ENCODE measurements at places on chromosomes 16 and 17.
A peak's percentile ranks its signal among the peaks of the same experiment; 100 is the strongest.

DNA sequence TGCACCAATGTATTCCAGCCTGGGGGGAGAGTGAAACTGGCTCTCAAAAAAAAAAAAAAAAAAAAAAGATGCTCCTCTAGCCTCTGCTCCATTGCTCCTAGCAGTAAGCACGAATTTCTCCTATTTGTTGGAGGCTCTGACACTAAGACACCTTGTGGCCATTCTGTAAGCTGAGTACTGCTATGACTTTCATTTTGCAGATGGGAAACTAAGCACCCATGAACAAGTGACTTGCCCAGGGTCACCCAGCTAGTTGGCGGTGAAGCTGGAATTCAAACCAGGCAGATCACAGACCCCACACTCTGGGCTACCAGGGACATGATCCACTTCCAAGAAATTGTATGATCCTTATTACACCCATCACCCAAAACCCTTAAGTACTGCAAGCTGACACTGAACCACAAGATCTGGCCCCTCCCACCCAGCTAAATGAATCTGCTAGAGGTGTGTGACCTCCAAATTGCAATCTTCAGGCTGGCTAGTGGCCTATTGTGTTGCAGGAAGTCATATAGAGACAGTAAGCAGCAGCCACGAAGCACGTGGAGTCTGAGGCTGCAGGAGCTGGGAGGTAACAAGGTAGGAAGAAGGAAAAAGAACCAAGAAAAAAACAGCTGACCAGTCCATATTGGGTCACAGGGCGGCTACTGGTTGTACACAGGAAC is 209.4 kb downstream of the XYLT1 start:
- peak overlapping the region; percentile 11 for H3K27ac ChIP-seq
- peaks cover 26% of the 10 kb centered on the region for H3K4me1 ChIP-seq
- H3K36me3 ChIP-seq: peaks cover 13% of the 10 kb centered on the region
- H3K27me3 ChIP-seq: no peaks in the 10 kb centered on the region

- no peak overlapping the region for H3K4me3 ChIP-seq
- no peak for DNase-seq
- H3K27ac ChIP-seq: no peak overlapping the region
- H3K27me3 ChIP-seq: no peaks in the 10 kb centered on the region
- H3K36me3 ChIP-seq: peaks cover 3% of the 10 kb centered on the region
- peaks cover 45% of the 10 kb centered on the region for H3K4me1 ChIP-seq
These were observed 9.7 kb downstream of the MPRIP start for GRCh38 chr17:17051791-17052461.

GRCh38 chr16:80594756-80595155 is 54.0 kb downstream of the DYNLRB2 start:
- peaks cover 22% of the 10 kb centered on the region for H3K4me1 ChIP-seq
- peaks cover 57% of the 10 kb centered on the region for H3K36me3 ChIP-seq
- no peak overlapping the region for H3K4me3 ChIP-seq

- DNase-seq: no peak
- no peak overlapping the region for H3K27ac ChIP-seq
- H3K4me1 ChIP-seq: no peaks in the 10 kb centered on the region
- H3K4me3 ChIP-seq: no peak overlapping the region
- no peaks in the 10 kb centered on the region for H3K36me3 ChIP-seq
These were observed 36.1 kb downstream of the NOG start for GRCh38 chr17:56629531-56630075.

- no peak overlapping the region for H3K4me3 ChIP-seq
- no peak for DNase-seq
- H3K27me3 ChIP-seq: peaks cover 17% of the 10 kb centered on the region
- H3K36me3 ChIP-seq: no peaks in the 10 kb centered on the region
- H3K4me1 ChIP-seq: peaks cover 31% of the 10 kb centered on the region
These were observed 9.9 kb upstream of the GUCY2D start for GRCh38 chr17:7992516-7992915.

DNA sequence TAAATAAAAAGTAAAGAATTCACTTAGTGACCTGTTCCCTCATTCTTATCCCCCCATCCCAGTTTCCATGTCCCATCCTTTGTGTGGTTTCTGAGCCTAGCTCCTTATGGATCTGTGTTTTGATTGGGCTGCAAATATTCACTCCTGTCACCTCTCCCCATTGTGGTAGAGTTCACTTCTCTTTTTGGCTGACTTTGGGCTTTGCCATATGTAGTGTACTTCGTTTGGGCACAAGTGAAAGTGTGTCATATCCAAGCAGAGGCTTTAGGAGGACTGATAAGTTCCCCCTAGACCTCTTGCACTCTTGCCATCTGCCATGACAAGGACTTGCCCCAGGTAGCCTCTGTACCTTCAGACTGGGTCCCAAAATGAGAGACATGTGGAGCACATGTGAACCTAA is 13.0 kb upstream of the DHRS7B start:
- DNase-seq: no peak
- H3K27ac ChIP-seq: no peak overlapping the region
- no peak overlapping the region for H3K4me3 ChIP-seq
- no peaks in the 10 kb centered on the region for H3K36me3 ChIP-seq

- H3K27ac ChIP-seq: no peak overlapping the region
- H3K36me3 ChIP-seq: peaks cover 53% of the 10 kb centered on the region
- no peaks in the 10 kb centered on the region for H3K4me1 ChIP-seq
- DNase-seq: no peak
These were observed 10.8 kb downstream of the HEATR6 start for GRCh38 chr17:60067871-60068270.

GRCh38 chr17:1871756-1872155 is 42.0 kb downstream of the RPA1 start:
- H3K4me1 ChIP-seq: peaks cover 64% of the 10 kb centered on the region
- H3K36me3 ChIP-seq: peaks cover 69% of the 10 kb centered on the region
- DNase-seq: no peak
- H3K4me3 ChIP-seq: peak overlapping the region; percentile 58
- peak overlapping the region; percentile 81 for H3K27ac ChIP-seq

DNA sequence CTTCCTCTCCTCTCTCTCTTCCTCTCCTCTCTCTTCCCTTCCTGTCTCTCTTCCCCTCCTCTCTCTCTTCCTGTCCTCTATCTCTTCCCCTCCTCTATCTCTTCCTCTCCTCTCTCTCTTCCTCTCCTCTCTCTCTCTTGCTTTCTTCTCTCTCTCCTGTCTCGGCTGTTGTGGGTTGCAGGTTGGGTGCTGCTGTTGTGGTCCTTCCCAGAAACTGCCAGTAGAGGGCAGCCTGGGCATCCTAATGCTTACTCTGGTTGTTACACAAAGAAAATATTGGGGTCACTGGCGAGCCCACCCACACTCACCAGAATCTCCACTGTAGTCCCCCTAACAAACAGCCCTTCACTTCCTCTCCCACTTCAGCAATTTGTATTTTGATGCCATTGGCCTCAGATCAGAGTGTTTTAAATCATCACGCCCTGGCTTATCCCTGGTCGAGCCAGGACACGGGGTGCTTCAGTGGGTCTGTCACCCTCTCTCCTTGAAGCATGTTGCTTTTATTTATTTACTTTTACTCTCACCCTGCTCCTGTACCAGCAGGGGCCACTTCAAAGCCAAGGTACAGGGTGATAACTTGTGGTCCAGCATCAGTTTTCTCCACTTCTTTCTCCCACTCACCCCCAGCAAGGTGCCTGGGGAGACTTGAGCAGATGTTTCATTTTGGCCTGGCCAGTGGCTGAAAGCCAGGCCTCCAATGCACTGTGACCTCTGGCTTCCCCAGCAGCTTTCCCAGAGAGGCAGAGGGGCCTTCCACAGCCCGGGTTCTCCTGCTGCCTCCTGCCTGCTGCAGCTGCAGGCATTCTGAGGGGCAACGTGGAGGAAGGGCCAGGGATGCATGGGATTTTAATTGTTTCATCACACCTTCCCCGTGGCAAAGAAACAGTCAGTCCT is 4.7 kb upstream of the MMP15 start:
- peaks cover 5% of the 10 kb centered on the region for H3K27me3 ChIP-seq
- H3K4me3 ChIP-seq: no peak overlapping the region
- peaks cover 7% of the 10 kb centered on the region for H3K36me3 ChIP-seq
- H3K4me1 ChIP-seq: peaks cover 20% of the 10 kb centered on the region
- peak overlapping the region; percentile 64 for H3K27ac ChIP-seq

DNA sequence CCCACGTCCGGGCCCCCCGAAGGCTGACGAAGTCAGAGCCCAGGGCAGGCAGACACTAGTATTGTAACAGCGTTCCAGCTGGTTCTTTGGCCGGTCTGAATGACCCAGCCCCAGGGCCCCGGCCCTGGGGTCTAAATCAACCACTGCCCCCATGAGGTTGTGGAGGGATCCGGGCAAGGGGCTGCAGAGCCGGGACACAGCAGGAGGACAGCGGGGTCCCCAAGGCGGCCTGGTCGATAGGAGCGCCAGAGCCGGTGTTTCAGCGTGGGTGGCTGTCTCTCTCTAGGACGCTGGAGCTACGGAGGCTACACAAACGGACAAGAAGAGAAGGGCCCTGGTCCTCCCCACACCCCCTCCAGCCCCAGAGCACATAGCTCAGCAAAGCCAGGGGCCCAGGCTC is 101.8 kb downstream of the RBFOX3 start:
- H3K27me3 ChIP-seq: no peaks in the 10 kb centered on the region
- DNase-seq: no peak
- no peaks in the 10 kb centered on the region for H3K4me1 ChIP-seq
- H3K36me3 ChIP-seq: no peaks in the 10 kb centered on the region
- H3K4me3 ChIP-seq: no peak overlapping the region
- H3K27ac ChIP-seq: no peak overlapping the region

DNA sequence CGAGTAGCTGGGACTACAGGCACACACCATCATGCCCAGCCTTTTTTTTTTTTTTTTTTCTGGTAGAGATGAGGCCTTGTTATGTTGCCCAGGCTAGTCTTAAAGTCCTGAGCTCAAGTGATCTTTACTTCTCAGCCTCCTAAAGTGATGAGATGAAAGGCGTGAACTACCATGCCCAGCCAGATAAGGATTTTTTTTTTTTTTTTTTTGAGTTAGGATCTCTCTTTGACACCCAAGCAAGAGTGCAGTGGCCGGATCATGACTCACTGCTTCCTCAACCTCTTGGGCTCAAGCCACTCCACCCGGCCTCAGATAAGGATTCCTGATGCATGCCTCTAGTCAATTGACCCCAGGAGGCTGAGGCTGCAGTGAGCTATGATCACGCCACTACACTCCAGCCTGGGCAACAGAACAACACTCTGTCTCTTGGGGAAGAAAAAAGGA is 11.2 kb upstream of the PLEKHG4 start:
- no peak for DNase-seq
- H3K4me1 ChIP-seq: no peaks in the 10 kb centered on the region

DNA sequence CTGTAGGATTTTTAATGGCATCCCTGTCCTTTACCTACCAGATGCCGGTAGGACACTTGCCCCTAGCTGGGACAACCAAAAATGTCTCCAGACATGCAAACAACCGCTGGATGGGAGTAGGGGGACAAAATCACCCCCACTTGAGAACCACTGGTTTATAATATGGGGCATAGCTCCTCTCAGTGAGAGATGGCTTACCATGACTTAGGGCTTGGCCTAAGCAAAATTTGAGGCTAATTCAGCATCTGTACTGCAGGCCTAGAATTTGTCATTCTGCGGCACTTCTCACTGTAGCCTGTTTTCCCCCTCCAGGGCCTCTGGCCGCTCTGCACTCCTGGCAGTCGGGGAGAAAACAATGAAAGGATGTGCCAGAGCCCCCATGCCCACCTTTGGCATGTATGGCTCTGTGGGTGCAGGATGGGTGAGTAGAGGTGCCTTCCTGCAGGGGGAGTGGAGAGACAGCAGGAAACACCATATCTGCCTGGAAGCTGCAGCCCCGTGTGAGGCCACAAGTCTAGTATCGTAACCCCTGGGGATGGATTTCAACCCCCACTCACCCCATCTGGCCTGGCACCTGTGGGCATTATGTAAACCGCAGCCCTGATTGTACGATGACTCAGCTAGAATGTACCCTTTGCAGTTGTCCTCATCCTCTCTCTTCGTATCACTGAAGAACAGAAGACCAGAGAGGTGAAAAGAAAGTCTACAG is 268.1 kb downstream of the SOX9 start:
- H3K27me3 ChIP-seq: no peaks in the 10 kb centered on the region
- H3K27ac ChIP-seq: no peak overlapping the region
- H3K36me3 ChIP-seq: no peaks in the 10 kb centered on the region
- H3K4me1 ChIP-seq: no peaks in the 10 kb centered on the region
- no peak for DNase-seq

- H3K27ac ChIP-seq: peak overlapping the region; percentile 67
- no peaks in the 10 kb centered on the region for H3K27me3 ChIP-seq
- H3K4me3 ChIP-seq: no peak overlapping the region
- no peak for DNase-seq
- peaks cover 28% of the 10 kb centered on the region for H3K4me1 ChIP-seq
- peaks cover 51% of the 10 kb centered on the region for H3K36me3 ChIP-seq
These were observed 44.1 kb upstream of the SEC14L1 start for GRCh38 chr17:77096570-77097214.

DNA sequence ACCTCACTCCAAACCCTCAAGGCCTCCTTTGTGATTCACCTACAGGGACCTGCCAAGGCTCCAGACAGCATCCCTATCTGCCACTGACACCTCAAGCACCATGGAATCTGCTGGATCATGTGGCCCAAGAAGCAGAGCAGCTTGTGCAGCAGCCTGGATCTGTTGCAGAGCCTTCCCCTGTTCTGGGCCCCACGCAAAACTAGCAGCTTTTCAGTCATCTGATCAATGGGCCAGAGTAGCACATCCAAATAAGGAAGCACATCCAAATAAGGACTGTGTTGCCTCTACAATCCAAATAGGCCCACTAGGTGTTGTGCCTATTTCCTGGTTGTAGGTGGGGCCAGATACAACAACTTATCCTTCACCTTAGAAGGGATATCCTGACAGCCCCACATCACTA is 97.1 kb upstream of the GNAO1 start:
- H3K27ac ChIP-seq: no peak overlapping the region
- no peaks in the 10 kb centered on the region for H3K4me1 ChIP-seq
- H3K4me3 ChIP-seq: no peak overlapping the region
- no peak for DNase-seq
- H3K27me3 ChIP-seq: peaks cover 5% of the 10 kb centered on the region
- H3K36me3 ChIP-seq: no peaks in the 10 kb centered on the region

- H3K4me1 ChIP-seq: peaks cover 4% of the 10 kb centered on the region
- H3K27me3 ChIP-seq: no peaks in the 10 kb centered on the region
- no peaks in the 10 kb centered on the region for H3K36me3 ChIP-seq
- H3K27ac ChIP-seq: no peak overlapping the region
- no peak overlapping the region for H3K4me3 ChIP-seq
These were observed 26.1 kb downstream of the TEX2 start for GRCh38 chr17:64236827-64237403.

DNA sequence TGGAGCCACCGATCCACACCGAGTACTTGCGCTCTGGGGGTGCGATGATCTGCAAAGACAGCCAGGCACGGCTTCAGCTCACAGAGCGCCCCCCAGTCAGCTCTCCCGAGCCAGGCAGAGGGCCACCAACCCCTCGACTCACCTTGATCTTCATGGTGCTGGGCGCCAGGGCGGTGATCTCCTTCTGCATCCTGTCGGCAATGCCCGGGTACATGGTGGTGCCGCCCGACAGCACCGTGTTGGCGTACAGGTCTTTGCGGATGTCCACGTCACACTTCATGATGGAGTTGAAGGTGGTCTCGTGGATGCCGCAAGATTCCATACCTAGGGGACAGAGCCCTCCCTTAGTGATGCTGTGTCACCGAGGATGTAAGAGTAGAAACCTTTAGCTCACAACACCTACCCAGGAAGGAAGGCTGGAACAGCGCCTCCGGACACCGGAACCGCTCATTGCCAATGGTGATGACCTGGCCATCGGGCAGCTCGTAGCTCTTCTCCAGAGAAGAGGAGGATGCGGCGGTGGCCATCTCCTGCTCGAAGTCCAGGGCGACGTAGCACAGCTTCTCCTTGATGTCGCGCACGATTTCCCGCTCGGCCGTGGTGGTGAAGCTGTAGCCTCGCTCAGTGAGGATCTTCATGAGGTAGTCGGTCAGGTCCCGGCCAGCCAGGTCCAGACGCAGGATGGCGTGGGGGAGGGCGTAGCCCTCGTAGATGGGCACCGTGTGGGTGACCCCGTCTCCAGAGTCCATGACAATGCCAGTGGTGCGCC is 1.6 kb downstream of the ACTG1 start:
- H3K36me3 ChIP-seq: peaks cover 49% of the 10 kb centered on the region
- DNase-seq: peak; percentile 66
- H3K4me3 ChIP-seq: peak overlapping the region; percentile 93
- no peaks in the 10 kb centered on the region for H3K27me3 ChIP-seq

All from activated CD4-positive, alpha-beta memory T cell treated with anti-CD3 and anti-CD28 coated beads, Interleukin-2, amount 10 ng/mL, durations not matched to agents 7 days and 5 days (primary cell).